ENCODE measurements at places on chromosomes 16 and 17. TPM values are rescaled to one million over a fixed set of nuclear protein-coding genes. Genes with fewer than 3 reads are reported as not detected.

DNA sequence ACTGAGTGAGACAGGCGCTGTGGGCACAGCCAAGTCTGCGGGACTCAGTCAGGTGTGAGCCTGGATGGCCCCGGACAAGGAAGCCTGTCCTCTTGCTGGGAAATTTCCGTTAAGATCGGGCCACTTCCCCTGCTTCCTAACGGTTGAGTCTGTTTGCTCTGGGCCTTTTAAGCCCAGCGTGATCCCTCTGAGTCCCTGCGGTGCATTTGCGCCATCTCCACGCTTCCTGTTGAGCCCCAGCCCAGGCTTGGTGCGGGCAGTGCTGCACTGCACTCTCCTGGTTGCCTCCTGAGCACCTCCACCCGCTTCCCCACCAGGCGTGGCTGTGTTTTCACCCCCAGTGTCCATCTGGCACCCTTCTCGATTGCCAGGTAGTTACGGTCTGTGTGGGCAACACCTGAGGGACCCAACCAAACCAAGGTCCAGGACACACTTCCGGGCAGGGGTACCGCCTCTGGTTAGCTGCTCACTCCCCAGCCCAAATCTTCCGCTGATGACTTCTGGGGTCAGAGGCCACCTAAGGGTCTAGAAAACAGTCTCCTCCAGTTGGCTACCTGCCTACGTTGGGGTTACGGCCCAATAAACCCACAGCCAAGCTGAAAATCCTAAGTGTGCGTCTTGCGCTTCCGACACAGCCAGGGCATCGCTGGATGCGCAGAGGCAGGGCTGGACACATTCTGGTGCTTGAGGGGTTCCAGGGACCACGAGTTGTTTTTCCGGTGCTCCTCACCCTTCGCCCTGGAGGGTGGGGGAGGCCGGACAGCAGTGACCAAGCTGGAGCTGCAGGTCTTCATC, 1.4 kb upstream of the SLC25A10 start:
- no peak for DNase-seq

DNA sequence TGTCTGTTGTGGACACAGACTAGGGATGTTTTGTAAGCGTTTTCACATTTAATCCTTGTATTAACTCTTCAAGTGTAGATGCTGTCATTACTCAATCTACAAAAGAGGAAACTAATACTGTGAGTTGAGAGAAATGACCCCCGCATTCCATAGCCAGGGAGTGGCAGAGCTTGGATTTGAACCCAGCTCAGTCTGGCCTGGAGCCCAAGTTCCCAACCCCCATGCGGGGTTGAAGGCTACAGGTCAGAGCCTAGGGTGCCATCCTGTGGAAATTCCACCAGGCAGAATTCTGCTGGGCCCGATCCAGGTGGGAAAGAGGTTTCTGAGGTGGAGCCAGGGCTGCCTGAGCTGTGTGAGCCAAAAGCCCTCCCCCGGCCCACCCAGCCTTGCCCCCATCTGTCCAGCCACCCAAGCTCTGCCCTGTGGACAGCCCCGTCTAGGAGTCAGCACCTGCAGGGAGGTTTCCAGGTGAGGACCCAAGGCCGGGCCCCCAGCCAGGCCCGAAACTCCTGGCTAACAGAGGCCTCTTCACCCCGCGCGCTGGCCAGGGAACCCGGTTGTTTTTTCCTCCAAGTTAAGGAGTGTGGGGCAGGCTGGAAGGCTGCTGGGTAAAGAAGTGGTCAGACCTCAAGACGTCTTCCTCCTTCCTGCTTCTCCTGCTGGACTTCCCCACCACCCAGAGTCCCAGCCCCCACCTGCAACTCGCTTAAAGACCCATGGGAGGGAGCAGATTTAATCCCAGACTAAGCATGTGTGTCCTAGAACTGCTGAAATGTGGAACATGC, 5.7 kb downstream of the MMP15 start:
- DNase-seq: no peak

DNA sequence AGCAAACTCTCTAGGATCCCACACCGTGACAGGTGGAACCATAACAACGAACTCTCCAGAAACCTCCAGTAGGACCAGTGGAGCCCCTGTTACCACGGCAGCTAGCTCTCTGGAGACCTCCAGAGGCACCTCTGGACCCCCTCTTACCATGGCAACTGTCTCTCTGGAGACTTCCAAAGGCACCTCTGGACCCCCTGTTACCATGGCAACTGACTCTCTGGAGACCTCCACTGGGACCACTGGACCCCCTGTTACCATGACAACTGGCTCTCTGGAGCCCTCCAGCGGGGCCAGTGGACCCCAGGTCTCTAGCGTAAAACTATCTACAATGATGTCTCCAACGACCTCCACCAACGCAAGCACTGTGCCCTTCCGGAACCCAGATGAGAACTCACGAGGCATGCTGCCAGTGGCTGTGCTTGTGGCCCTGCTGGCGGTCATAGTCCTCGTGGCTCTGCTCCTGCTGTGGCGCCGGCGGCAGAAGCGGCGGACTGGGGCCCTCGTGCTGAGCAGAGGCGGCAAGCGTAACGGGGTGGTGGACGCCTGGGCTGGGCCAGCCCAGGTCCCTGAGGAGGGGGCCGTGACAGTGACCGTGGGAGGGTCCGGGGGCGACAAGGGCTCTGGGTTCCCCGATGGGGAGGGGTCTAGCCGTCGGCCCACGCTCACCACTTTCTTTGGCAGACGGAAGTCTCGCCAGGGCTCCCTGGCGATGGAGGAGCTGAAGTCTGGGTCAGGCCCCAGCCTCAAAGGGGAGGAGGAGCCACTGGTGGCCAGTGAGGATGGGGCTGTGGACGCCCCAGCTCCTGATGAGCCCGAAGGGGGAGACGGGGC, 1.3 kb downstream of the SPN start:
- peak; percentile 27 for DNase-seq

DNA sequence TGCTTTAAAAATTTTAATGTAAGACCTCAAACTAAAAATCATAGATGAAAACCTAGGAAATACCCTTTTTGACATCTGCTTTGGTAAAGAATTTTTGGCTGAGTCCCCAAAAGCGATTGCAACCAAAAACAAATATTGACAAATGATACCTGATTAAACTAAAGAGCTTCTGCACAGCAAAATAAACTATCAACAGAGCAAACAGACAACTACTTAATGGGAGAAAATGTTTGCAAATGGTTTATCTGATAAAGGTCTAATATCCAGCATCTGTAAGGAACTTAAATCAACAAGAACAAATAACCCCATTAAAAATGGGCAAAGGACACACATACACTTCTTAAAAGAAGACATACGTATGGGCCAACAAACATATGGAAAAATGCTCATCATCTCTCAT, 242.5 kb downstream of the BCAS3 start:
- no peak for DNase-seq

- DNase-seq: no peak
Measured at GRCh38 chr17:33864758-33865229, 390.3 kb upstream of the CCL2 start.

- DNase-seq: no peak
Measured at GRCh38 chr17:4800462-4801196, 1.5 kb downstream of the C17orf114 start.

GRCh38 chr17:67855504-67856324, 30.4 kb downstream of the BPTF start:
- DNase-seq: no peak

GRCh38 chr17:40167685-40168261, 9.5 kb upstream of the RAPGEFL1 start:
- DNase-seq: no peak

DNA sequence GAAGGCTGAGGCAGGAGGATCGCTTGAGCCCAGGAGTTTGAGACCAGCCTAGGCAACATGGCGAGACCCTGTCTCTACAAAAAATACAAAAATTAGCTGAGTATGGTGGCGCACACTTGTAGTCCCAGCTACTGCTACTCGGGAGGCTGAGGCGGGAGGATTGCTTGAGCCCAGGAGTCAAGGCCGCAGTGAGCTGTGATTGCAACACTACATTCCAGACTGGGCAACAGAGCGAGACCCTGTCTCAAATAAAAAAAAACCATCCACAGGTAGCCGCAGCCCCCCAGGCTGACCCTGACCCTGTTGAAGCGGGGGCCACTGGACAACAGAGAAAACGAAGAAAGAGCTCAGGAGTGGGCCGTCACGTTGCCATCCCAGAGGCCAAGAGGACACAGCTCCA, 4.0 kb downstream of the SLC43A2 start:
- no peak for DNase-seq

The GNGT2 gene
- total RNA-seq: 2.2 TPM

The TOX3 gene
- total RNA-seq: not detected

The NOG gene
- total RNA-seq: 0.12 TPM

The CACNG5 gene
- not detected for total RNA-seq

The RAB26 gene
- total RNA-seq: 0.88 TPM

Measured in left cardiac atrium (tissue), 4 donors.